Dorsolateral prefrontal cortex (tissue), 122 donors: ENCODE measurements at places on chromosomes 12 and 14. TPM values are rescaled to one million over a fixed set of nuclear protein-coding genes. Genes with fewer than 3 reads are reported as not detected.

Gene SLC10A1
- not detected for total RNA-seq

Gene NEDD1
- total RNA-seq: 8.8 TPM

Gene GPR68
- total RNA-seq: 5.0 TPM

Gene CLEC14A
- total RNA-seq: 6.1 TPM

Gene TMEM121
- 12.5 TPM for total RNA-seq

Gene RFLNA
- 5.4 TPM for total RNA-seq

Gene ACOT6
- 0.59 TPM for total RNA-seq

Gene SLC25A21
- not detected for total RNA-seq

Gene ARHGEF25
- total RNA-seq: 137 TPM

Gene ANP32D
- total RNA-seq: not detected

Gene INHBC
- total RNA-seq: 0.19 TPM

Gene RAD51B
- total RNA-seq: 20.7 TPM

Gene RIN3
- 11.5 TPM for total RNA-seq

Gene FAM186B
- total RNA-seq: 0.26 TPM

Gene KRT71
- not detected for total RNA-seq

Gene CCDC38
- total RNA-seq: 0.20 TPM

Gene FBXW8
- 8.6 TPM for total RNA-seq

Gene MAGOHB
- total RNA-seq: 20.8 TPM

Gene SRRM4
- 60.0 TPM for total RNA-seq

Gene RERG
- total RNA-seq: 20.5 TPM

Gene NID2
- total RNA-seq: 3.6 TPM

Gene SART3
- 60.5 TPM for total RNA-seq

Gene PAPOLA
- 199 TPM for total RNA-seq

Gene CDC42BPB
- total RNA-seq: 158 TPM

Gene OAS1
- total RNA-seq: 17.5 TPM

Gene BEGAIN
- 35.8 TPM for total RNA-seq

Gene BBOF1
- total RNA-seq: 9.4 TPM

Gene LGMN
- 74.9 TPM for total RNA-seq

Gene RHOF
- total RNA-seq: 23.7 TPM

Gene ZFHX2
- total RNA-seq: 18.5 TPM

Gene PSMC1
- total RNA-seq: 59.3 TPM

Gene ERP27
- total RNA-seq: not detected

Gene ABCB9
- 39.7 TPM for total RNA-seq

Gene ASPG
- 0.91 TPM for total RNA-seq

Gene OVCH1
- total RNA-seq: 0.83 TPM

Gene HOXC12
- total RNA-seq: not detected

Gene FBLN5
- 14.3 TPM for total RNA-seq

Gene DNAL1
- 52.2 TPM for total RNA-seq

Gene HNF1A
- not detected for total RNA-seq

Gene TFCP2
- total RNA-seq: 43.4 TPM

Gene OAS2
- 5.0 TPM for total RNA-seq

Gene TESPA1
- total RNA-seq: 169 TPM

Gene FAM222A
- total RNA-seq: 33.4 TPM

Gene NOS1
- total RNA-seq: 9.3 TPM

Gene SERPINA10
- not detected for total RNA-seq

Gene C12orf54
- total RNA-seq: 2.2 TPM
